ENCODE measurements at places on chromosomes 13 and 19. TPM values are rescaled to one million over a fixed set of nuclear protein-coding genes. Genes with fewer than 3 reads are reported as not detected.

Gene WIZ
- total RNA-seq = 25.3 TPM

Gene DAND5
- total RNA-seq = 12.7 TPM

Gene GRWD1
- total RNA-seq = 17.0 TPM

Gene REEP6
- 1.9 TPM for total RNA-seq

- H3K27ac ChIP-seq = no peak overlapping the region
- no peak for DNase-seq
- no peak overlapping the region for H3K4me3 ChIP-seq
- H3K4me1 ChIP-seq = no peaks in the 10 kb centered on the region
These were observed 78.9 kb upstream of the ANKRD10 start for GRCh38 chr13:110993788-110994187.

DNA sequence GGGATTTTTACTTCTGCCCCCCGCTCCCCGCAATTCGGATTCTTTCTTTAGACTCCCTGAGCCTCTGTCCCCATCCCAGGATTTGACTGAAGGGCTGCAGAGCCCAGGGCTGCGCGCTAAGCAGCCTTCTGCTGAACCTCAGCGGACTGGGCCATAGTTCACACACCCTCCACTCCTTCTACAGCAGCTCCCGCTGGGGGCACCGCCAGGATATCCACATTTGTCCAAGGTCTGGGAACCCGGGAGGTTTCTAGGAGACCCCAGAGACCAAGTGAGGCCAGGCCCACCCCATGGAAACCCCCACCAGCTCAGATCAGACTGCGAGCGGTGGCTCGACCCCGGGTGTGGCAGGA is 463.3 kb downstream of the ITGBL1 start:
- H3K36me3 ChIP-seq = no peaks in the 10 kb centered on the region
- peaks cover 80% of the 10 kb centered on the region for H3K27me3 ChIP-seq
- peaks cover 31% of the 10 kb centered on the region for H3K4me1 ChIP-seq

DNA sequence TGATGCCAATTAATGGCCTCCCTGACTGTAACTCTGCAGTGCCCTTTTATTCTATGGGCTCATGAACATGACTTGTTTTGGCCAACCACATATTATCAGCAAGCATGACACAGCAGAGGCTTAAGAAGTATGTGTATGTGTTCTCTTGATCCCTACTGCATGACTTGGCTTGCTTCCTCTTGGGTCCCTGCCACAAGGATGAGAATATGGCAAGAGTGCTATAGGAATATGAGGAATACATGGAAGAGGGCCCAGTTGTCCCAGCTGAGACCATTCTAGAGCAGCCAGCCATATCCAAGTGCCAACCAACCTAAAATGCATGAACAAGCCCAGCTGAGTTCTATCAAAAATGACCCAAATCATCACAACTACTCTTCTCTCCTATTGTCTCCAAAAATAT is 576.7 kb upstream of the PCDH9 start:
- no peak overlapping the region for H3K4me3 ChIP-seq
- H3K36me3 ChIP-seq = no peaks in the 10 kb centered on the region
- H3K4me1 ChIP-seq = no peaks in the 10 kb centered on the region
- no peaks in the 10 kb centered on the region for H3K27me3 ChIP-seq
- DNase-seq = no peak

- H3K4me3 ChIP-seq = no peak overlapping the region
- DNase-seq = no peak
- H3K27me3 ChIP-seq = no peaks in the 10 kb centered on the region
- no peaks in the 10 kb centered on the region for H3K36me3 ChIP-seq
These were observed 25.6 kb downstream of the URI1 start for GRCh38 chr19:29967623-29968022.

DNA sequence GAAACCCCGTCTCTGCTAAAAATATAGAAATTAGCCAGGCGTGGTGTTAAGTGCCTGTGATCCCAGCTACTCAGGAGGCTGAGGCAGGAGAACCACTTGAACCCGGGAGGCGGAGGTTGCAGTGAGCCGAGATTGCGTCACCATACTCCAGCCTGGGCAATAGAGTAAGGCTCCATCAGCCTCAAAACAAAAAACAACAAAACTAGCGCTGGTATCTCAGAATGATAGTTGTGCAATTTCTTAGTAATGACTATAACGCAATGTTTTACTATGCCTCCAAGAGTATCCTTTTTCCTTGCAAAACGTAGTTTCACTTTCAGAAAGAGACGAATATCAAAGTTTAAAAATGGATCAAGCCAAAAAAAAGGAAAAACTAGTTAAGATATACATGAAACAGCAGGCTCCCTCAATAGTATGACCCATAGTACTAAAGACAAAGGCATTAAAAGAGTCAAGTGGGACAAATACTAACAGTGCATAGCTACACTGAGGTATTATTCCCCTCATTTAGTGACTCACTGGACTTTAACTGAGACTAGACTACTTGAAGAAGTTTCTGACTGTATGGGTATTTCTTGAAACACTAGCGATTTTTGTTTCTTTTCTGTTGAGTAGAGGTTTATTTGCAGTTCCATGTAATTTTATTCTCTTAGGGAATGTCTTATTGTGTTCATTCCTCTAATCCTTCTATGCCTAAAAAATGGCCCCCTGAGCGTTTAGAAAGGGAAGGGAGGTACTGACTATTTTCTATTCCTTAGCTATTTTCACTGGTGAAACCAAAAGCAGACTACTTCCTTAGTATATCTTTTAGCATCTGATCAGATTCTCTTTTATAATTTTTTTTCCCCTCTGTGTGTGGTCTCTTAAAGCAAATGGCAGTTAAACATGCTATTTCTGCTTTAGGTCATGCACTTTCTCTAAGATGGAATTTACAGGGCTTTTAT is 10.4 kb upstream of the ITM2B start:
- H3K27ac ChIP-seq = peak overlapping the region; percentile 87
- H3K27me3 ChIP-seq = no peaks in the 10 kb centered on the region
- no peaks in the 10 kb centered on the region for H3K36me3 ChIP-seq

- H3K27ac ChIP-seq = no peak overlapping the region
- H3K36me3 ChIP-seq = no peaks in the 10 kb centered on the region
- H3K27me3 ChIP-seq = no peaks in the 10 kb centered on the region
- no peak overlapping the region for H3K4me3 ChIP-seq
- H3K4me1 ChIP-seq = peaks cover 11% of the 10 kb centered on the region
These were observed 25.3 kb upstream of the MAB21L1 start for GRCh38 chr13:35501661-35502235.

DNA sequence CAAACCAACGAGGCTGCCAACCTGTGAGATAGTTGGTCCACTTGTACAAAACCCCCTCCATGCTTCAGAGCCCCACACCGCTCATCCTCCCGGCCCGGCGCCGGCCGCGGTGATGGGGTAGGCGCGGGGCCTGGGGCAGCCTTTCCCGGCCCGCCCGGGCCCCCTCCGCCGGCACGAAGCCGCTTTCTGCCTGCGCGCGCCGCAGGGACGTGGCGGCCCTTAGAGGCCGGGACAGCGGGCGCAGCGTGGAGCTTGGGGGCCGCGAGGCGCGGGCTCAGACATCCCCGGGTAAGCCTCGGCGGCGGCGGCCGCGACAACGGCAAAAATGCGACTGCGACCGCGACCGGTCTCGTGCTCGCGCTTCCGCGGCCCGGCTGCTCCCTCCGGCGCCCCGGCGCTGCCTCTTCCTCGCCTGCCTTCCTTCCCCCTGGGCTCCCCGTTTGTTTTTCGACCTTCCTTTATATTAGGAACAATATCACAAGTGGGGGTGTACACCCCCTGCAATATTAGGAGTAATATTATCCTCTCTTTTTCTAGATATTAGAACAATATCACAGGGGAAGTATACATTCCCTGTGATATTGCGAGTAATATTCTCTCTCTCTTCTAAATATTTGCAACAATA is 53.9 kb upstream of the CEACAM21 start:
- no peaks in the 10 kb centered on the region for H3K36me3 ChIP-seq
- no peak for DNase-seq
- H3K4me1 ChIP-seq = peaks cover 26% of the 10 kb centered on the region
- H3K4me3 ChIP-seq = peak overlapping the region; percentile 62
- peaks cover 96% of the 10 kb centered on the region for H3K27me3 ChIP-seq

GRCh38 chr13:30892966-30893365 is 13.1 kb upstream of the MEDAG start:
- DNase-seq = no peak
- H3K4me1 ChIP-seq = peaks cover 4% of the 10 kb centered on the region
- no peaks in the 10 kb centered on the region for H3K36me3 ChIP-seq

GRCh38 chr19:3691726-3692125 is 8.5 kb downstream of the PIP5K1C start:
- no peak overlapping the region for H3K27ac ChIP-seq
- no peaks in the 10 kb centered on the region for H3K27me3 ChIP-seq
- peaks cover 12% of the 10 kb centered on the region for H3K36me3 ChIP-seq
- peaks cover 46% of the 10 kb centered on the region for H3K4me1 ChIP-seq

GRCh38 chr13:30851697-30852096 is 54.4 kb upstream of the MEDAG start:
- H3K27me3 ChIP-seq = peaks cover 5% of the 10 kb centered on the region
- H3K27ac ChIP-seq = no peak overlapping the region
- H3K36me3 ChIP-seq = no peaks in the 10 kb centered on the region
- H3K4me1 ChIP-seq = no peaks in the 10 kb centered on the region
- H3K4me3 ChIP-seq = no peak overlapping the region

DNA sequence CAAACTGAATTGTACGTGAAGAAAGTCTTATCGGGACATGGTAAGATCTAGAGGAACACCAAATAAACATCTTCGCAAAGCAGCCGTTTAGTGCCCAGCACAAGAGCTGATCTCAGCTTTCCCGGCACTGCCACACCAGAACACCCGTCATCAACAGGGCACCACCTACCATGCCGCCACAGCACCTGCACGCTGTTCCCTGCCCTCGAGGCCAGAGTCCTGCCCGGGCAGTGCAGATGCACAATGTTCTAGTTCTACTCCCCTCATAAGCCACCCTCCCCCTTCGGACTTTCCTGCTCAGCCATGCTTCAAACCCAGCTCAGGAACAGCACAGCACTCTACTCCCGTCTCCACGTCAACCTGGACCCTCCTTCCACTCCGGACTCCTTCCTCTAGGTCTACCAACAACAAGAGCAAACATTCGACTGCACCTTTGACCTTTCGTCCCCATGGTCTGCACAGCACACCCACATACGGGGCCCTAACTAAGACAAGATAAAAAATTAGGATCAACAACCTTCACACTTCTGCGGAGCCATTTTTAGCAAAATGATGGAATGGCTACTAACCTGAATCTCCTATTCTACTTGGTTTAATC is 25.1 kb downstream of the TUBGCP3 start:
- peaks cover 30% of the 10 kb centered on the region for H3K4me1 ChIP-seq
- H3K36me3 ChIP-seq = peaks cover 43% of the 10 kb centered on the region
- no peak for DNase-seq
- no peak overlapping the region for H3K4me3 ChIP-seq

DNA sequence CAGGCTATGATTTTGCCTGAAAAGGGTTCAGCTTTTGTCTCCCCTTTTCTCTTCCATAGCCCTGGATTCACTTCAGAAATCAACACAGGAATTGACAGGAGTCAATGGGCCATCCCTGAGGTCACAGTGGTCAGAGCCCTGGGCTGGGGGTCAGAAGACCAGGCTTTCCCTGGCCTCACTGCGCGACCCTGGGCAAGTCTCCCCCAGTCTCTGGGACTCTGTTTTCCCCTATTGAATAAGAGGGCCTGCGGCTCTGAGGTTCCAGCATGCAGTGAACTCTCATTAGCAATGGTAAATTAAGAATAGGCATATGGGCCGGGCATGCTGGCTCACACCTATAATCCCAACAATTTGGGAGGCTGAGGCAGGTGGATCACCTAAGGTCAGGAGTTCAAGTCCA is 30.7 kb upstream of the VSTM2B start:
- no peak for DNase-seq
- H3K27ac ChIP-seq = no peak overlapping the region
- H3K36me3 ChIP-seq = no peaks in the 10 kb centered on the region
- H3K27me3 ChIP-seq = peaks cover 66% of the 10 kb centered on the region

DNA sequence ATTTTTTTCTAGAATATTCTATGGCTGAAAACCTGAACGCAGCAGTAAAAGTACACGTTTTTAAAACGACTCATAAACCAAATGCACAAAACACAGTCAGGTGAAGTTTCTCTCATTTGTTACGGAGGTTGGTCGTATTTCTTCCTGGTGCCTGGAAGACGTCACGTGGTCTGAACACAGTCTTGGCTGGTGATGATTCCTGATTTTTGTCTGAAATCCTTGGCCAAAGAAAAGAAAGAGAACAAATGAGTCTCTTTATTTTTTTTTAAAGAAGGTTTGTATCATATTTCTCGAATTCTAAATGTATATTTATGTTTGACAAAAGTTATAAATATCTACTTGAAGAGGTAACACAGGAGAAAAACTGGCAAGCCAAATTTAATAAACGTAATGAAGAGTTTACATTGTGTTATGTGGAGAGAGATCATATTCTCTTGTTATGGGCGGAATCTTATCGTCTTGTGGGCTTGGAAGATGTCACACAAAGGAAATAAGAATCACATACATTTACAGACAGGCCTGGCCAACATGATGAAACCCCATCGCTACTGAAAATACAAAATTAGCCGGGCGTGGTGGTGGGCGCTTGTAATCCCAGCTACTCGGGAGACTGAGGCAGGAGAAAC is 10.0 kb upstream of the PNMA8A start:
- peak overlapping the region; percentile 29 for H3K4me3 ChIP-seq
- no peaks in the 10 kb centered on the region for H3K36me3 ChIP-seq
- H3K27me3 ChIP-seq = peaks cover 6% of the 10 kb centered on the region
- peak overlapping the region; percentile 78 for H3K27ac ChIP-seq
- peaks cover 5% of the 10 kb centered on the region for H3K4me1 ChIP-seq
- no peak for DNase-seq

DNA sequence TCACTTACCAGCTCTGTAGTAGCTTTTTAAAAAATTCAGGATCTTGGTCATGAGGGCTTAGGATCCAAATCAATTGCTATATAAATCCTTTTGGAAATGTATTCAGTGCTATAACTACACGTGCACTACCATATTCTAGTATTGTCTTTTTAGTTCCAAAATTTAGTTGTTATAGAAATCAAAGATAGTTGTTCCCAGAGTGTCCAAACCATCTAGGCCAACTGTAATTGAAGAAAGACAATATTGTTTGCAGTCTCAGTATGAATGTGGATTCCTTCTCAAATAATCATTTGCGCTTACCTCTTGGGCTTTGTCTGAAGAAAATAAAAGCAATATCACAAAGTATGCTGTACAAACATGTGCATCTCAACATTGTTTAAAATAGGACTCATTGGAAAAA is 184.1 kb upstream of the EDNRB start:
- peak overlapping the region; percentile 37 for H3K27ac ChIP-seq
- H3K4me3 ChIP-seq = no peak overlapping the region
- no peak for DNase-seq
- no peaks in the 10 kb centered on the region for H3K4me1 ChIP-seq
- no peaks in the 10 kb centered on the region for H3K36me3 ChIP-seq
- H3K27me3 ChIP-seq = no peaks in the 10 kb centered on the region

GRCh38 chr13:22903301-22903700 is 277.5 kb upstream of the SGCG start:
- H3K4me1 ChIP-seq = no peaks in the 10 kb centered on the region
- H3K27ac ChIP-seq = no peak overlapping the region
- no peaks in the 10 kb centered on the region for H3K36me3 ChIP-seq
- no peaks in the 10 kb centered on the region for H3K27me3 ChIP-seq

DNA sequence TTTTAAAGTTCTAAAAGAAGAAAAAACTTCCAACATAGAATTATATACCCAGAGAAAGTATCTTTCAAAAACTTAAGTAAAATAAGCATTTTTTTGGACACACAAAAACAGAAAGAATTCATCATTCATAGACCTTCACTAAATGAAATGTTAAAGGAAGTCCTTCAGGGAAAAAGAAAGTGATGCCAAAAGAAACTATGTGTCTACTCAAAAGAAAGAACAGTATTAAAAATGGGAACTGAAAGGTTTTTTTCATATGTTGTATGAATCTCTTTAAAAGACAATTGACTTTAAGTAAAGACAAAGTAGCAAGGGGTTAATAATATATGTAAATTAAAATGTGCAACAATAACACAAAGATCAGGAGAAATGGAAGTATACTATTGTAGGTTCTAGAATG is 96.5 kb downstream of the DHRS12 start:
- no peak for DNase-seq
- H3K27ac ChIP-seq = no peak overlapping the region
- no peak overlapping the region for H3K4me3 ChIP-seq
- no peaks in the 10 kb centered on the region for H3K27me3 ChIP-seq
- H3K36me3 ChIP-seq = no peaks in the 10 kb centered on the region
